MCF 10A (cell line): ENCODE measurements at places on chromosomes 2 and 18. TPM values are rescaled to one million over a fixed set of nuclear protein-coding genes. Genes with fewer than 3 reads are reported as not detected.
A peak's percentile ranks its signal among the peaks of the same experiment; 100 is the strongest.

DNA sequence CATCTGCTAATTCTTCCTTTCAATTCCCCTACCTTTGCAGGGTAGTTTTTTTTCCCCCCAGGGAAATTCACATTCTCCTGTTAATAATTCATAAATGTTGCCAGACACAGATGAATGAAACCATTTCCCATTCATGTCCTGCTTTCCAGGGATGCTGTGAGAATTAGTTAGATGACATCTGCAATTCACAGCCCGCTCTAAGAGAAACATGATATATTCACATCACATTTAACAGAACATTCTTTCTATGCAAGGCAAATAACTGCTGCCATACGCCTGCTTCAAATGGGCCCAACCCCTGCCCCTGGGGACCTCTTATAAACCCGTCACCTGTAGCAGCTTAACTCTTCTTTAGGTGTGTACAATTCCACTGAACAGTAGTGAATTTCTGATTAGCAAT lies 110.6 kb upstream of the CTAGE1 start:
- no peak overlapping the region for H3K27ac ChIP-seq
- no peaks in the 10 kb centered on the region for H3K36me3 ChIP-seq
- no peaks in the 10 kb centered on the region for H3K27me3 ChIP-seq
- H3K4me1 ChIP-seq: no peaks in the 10 kb centered on the region

DNA sequence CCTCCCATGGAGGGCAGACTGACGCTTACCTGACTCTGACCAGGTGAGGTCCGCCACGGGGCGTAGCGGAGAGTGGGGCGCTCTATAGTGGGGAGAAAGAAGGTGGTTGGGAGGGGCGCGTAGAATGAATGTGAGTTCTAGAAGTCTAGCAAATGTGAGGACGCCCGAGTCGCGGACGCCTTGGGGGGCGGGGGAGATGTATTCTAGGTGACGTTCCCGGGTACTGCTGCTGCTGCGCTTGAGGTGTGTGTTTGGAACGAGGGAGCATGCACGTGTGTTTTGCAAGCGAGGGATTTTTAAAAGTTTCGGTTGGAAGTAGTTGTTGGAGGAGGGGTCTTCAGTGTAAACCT lies 758 bp downstream of the RIF1 start:
- H3K4me3 ChIP-seq: peak overlapping the region; percentile 86
- H3K27ac ChIP-seq: peak overlapping the region; percentile 97
- peaks cover 27% of the 10 kb centered on the region for H3K36me3 ChIP-seq
- H3K4me1 ChIP-seq: no peaks in the 10 kb centered on the region
- peak; percentile 46 for DNase-seq

- no peak for DNase-seq
- no peaks in the 10 kb centered on the region for H3K36me3 ChIP-seq
- H3K4me3 ChIP-seq: no peak overlapping the region
- H3K4me1 ChIP-seq: peaks cover 6% of the 10 kb centered on the region
- H3K27ac ChIP-seq: no peak overlapping the region
These were observed 11.5 kb downstream of the MSGN1 start for GRCh38 chr2:17827785-17828184.

DNA sequence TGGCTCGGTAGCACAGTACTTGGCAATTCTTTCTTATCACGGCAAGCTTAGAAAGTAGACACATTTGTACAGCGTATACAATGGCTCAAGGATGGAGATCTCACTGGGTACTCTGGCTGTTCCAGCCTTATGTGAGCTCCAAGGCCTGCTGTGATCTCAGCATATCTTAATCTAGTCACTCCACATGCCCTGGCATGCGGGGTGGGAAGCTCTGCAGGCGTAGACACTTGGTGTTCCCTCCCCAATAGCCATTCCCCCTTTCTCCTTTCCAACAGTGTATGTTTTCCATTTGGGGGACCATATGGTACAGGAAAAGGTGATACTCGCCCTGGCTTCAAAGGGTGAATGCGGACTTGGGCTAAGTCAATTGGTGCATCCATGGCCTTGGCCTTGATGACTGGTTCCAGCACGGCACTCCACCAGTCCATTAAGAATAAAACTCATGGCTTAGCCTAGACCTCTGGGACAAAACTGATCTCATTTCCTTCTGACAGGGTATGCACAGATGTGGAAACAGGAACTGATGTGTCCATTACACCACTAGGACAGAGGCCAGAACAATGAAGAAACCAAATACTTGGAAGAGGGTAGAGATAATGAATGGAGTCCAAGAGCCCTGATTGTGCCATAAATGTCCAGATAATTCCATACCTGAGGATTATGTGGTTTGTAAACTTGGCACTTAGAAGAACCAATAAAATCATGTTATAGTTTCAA lies 28.4 kb downstream of the TGIF1 start:
- no peaks in the 10 kb centered on the region for H3K4me1 ChIP-seq
- no peak overlapping the region for H3K4me3 ChIP-seq
- H3K36me3 ChIP-seq: no peaks in the 10 kb centered on the region
- peak; percentile 53 for DNase-seq

DNA sequence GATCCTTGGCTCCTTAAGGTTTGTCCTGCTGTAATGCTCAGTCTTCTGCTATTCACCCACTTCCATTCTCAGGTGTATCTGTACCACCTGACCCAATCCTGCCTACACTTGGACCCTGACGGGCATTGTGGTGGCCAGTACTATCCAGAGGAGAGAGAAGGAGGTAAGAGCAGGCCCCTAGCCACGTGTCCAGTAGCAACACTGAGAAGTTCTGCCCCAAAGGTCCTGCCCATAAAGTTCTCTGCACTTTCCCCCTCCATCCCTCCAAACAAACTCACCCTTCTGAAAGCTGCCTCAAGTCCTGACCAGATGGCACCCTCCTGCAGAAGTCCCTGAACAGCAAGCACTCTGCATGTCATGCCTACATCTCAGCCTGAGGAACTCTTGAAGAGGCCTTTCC lies 18.3 kb downstream of the TTC32 start:
- no peak overlapping the region for H3K4me3 ChIP-seq
- no peak for DNase-seq
- no peaks in the 10 kb centered on the region for H3K4me1 ChIP-seq
- no peaks in the 10 kb centered on the region for H3K27me3 ChIP-seq
- no peak overlapping the region for H3K27ac ChIP-seq

GRCh38 chr2:239869272-239870155 lies 155.6 kb downstream of the NDUFA10 start:
- no peak overlapping the region for H3K4me3 ChIP-seq
- DNase-seq: no peak
- H3K36me3 ChIP-seq: no peaks in the 10 kb centered on the region

DNA sequence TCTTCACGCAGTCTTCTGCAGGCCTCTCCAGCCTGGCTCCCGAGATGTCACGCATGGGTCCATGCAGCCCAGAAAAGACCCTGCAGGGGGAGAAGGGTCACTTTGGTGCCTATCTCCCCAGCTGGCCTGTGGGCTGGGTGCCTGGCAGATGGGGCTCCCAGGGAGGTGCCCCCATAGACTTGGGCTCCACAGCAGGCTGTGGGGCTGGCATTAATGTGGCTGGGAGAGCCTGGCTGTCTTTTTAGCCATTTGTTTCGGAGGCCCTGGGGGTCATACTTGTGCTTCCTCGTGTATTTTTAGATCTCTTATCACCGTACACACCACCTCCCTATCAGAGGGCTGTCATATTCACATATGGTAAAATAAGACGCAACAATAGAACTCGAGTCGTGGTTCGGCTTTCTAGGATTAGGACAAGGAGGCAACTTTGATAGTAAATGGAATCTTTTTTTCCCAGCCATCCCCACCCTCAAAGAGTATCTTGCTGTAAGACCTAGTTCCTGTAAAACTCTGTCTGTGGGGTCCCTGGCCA lies 74.5 kb downstream of the LRRFIP1 start:
- no peaks in the 10 kb centered on the region for H3K27me3 ChIP-seq
- peaks cover 5% of the 10 kb centered on the region for H3K36me3 ChIP-seq
- peak overlapping the region; percentile 91 for H3K27ac ChIP-seq
- H3K4me3 ChIP-seq: no peak overlapping the region
- DNase-seq: no peak

GRCh38 chr18:574865-575645 lies 5.1 kb upstream of the CETN1 start:
- no peak overlapping the region for H3K4me3 ChIP-seq
- H3K4me1 ChIP-seq: no peaks in the 10 kb centered on the region
- H3K27me3 ChIP-seq: no peaks in the 10 kb centered on the region
- no peak for DNase-seq
- no peak overlapping the region for H3K27ac ChIP-seq
- H3K36me3 ChIP-seq: no peaks in the 10 kb centered on the region

DNA sequence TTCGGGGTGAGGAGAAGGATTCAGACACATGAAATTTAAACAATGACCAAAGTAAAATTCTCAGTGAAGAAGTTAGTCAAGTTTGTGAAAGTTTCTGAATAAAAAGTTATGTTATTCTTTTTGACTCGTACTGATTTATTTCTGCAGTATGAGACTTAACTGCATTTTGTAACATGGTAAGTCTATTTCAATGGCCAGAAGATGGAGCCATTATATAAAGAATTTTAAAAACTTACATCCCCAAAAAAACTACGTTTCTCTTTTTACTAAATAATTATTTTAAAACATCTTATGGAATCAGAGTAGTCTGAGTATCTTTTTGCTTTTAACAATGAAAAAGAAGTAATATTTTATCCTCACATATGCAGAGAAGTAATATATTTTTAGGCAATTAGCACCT lies 51.4 kb upstream of the SCN1A start:
- no peak overlapping the region for H3K27ac ChIP-seq
- H3K4me1 ChIP-seq: peaks cover 3% of the 10 kb centered on the region
- no peaks in the 10 kb centered on the region for H3K36me3 ChIP-seq
- H3K4me3 ChIP-seq: no peak overlapping the region

DNA sequence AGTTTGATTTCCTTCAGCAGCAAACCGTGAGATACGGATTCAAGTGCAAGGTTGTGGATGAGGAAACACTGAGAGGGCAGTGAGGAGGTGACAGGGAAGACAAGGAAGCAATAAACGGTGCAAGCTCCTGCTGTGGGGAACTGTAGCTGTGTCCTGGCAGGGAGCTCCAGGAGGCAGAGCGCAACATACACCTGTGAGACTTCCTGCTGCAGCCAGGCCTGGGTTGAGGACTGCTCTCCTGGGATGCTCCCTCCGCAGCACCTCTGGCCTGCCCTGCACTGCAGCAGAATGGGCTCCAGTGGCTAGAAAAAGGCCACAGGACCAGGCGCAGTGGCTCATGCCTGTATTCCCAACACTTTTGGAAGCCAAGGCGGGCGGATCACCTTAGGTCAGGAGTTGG lies 85.5 kb downstream of the MRO start:
- no peak overlapping the region for H3K4me3 ChIP-seq
- no peaks in the 10 kb centered on the region for H3K4me1 ChIP-seq
- no peak overlapping the region for H3K27ac ChIP-seq

GRCh38 chr2:120299004-120299403 lies 46.4 kb downstream of the RALB start:
- no peaks in the 10 kb centered on the region for H3K4me1 ChIP-seq
- no peak overlapping the region for H3K27ac ChIP-seq
- no peak for DNase-seq

GRCh38 chr2:68466778-68467076 lies 367 bp downstream of the FBXO48 start:
- peaks cover 30% of the 10 kb centered on the region for H3K4me1 ChIP-seq
- H3K4me3 ChIP-seq: peak overlapping the region; percentile 95
- H3K36me3 ChIP-seq: peaks cover 2% of the 10 kb centered on the region
- no peak for DNase-seq

GRCh38 chr2:236623816-236624215 lies 54.2 kb downstream of the ACKR3 start:
- DNase-seq: no peak
- no peak overlapping the region for H3K27ac ChIP-seq
- H3K4me3 ChIP-seq: no peak overlapping the region
- H3K27me3 ChIP-seq: peaks cover 35% of the 10 kb centered on the region

- no peak overlapping the region for H3K4me3 ChIP-seq
- no peaks in the 10 kb centered on the region for H3K4me1 ChIP-seq
- DNase-seq: peak; percentile 57
- no peaks in the 10 kb centered on the region for H3K27me3 ChIP-seq
- H3K27ac ChIP-seq: no peak overlapping the region
These were observed 1500.6 kb upstream of the TMEFF2 start for GRCh38 chr2:193695367-193695766.

DNA sequence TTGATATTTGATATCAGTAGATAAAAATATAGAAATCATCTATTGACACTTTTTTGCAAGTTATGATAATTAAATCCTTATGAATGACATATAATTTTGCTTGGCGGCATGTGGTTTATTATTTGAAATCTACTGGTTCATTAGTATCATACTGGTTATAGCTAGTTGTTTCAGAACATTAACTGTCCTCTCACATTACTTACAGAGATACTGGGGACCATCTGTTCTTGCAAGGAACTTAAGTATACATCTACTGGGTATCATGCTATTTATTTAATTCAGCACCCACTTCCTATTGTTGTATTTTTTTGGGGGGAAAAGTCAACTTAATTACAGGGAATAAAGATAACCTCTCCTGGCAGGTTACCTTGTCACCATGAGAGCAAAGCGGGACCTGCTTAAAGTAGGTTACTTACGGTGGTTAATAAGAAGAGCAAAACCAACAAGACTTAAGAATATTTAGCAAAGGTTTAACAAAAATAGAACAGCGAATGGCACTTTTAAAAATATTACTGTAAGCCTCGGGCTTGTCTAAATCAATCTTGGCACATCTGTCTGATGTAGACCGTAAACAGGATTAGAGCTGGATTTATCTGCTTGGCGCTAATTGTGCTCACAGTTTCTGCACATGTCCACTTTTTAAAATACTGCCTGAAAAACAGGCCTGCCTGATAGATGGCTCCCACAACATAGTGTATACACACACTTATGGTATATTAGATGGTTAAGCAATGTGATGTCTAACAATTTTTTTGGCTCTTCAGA lies 41.8 kb downstream of the CERKL start:
- H3K4me3 ChIP-seq: no peak overlapping the region
- H3K27ac ChIP-seq: no peak overlapping the region
- no peak for DNase-seq
- no peaks in the 10 kb centered on the region for H3K36me3 ChIP-seq
- no peaks in the 10 kb centered on the region for H3K4me1 ChIP-seq
- H3K27me3 ChIP-seq: no peaks in the 10 kb centered on the region

DNA sequence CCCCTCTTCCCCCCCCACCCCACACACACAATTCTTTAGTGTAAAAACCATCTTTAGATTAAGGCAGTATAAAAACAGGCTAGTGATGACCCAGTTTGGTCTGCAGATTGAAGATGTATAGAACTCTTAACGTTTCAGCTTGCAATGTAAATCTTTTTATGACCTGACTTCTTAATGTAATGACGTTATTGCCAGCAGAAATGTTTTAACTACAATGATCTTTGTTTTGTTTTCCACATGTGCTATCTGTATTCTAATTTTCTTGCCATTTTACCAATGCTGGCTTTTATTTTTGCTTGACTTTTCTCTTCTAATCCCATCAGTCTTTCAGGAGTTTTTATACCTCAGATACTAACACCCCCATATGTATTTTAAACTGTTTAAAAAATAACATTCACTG lies 25.2 kb downstream of the AGFG1 start:
- peaks cover 10% of the 10 kb centered on the region for H3K4me1 ChIP-seq
- peaks cover 18% of the 10 kb centered on the region for H3K36me3 ChIP-seq
- no peak overlapping the region for H3K27ac ChIP-seq
- no peak overlapping the region for H3K4me3 ChIP-seq
- DNase-seq: no peak
- no peaks in the 10 kb centered on the region for H3K27me3 ChIP-seq

The APCDD1 gene
- total RNA-seq: 0.37 and 0.54 TPM in 2 replicates

The WDR35 gene
- 13.2 and 17.5 TPM in 2 replicates for total RNA-seq

The CRYGD gene
- not detected in 2 replicates for total RNA-seq

The CYP20A1 gene
- total RNA-seq: 14.5 and 15.9 TPM in 2 replicates

The GPN1 gene
- total RNA-seq: 28.6 and 30.5 TPM in 2 replicates

The ANKRD30BL gene
- total RNA-seq: not detected in 2 replicates

The PER2 gene
- 8.9 and 13.8 TPM in 2 replicates for total RNA-seq
